ENCODE measurements at places on chromosomes 1 and 21.

GRCh38 chr1:77387553-77387952, 105.7 kb downstream of the AK5 start:
- DNase-seq = no peak

DNA sequence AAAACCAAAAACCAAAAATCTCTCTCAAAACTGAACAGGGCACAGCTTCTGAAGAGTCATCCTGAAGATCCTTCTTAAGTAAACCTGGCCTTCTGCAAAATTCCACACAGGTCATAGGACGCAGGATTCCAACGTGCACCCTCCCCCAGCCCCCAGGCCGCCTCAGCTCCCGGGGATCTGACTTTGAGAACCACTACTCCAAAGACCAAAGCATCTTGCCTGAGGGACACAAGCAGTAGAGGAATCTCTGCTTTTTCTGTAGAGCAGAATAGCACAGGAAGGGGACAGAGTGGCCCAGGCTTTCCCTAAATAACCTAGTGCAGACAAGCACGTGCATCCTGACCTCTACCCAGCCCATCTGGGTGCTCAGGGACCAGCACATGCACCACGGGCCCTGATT, 104.8 kb upstream of the VAMP3 start:
- no peak for DNase-seq

- no peak for DNase-seq
These were observed 160.4 kb downstream of the HLX start for GRCh38 chr1:221039616-221040015.

DNA sequence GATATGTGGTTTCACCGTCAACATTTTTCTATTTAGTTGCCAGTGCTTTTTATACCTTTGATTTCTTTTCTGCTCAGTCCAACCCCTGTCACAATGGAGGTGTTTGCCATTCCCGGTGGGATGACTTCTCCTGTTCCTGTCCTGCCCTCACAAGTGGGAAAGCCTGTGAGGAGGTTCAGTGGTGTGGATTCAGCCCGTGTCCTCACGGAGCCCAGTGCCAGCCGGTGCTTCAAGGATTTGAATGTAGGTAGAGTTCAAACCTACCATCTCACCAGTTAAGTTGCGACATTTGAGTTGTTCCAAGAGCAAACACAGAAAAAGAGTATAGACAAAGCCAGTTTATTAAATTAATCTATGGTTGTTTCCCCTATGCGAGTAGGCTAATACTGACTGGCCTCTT, 161.3 kb downstream of the CRB1 start:
- DNase-seq = no peak

GRCh38 chr1:162072740-162073139, 3.2 kb downstream of the NOS1AP start:
- DNase-seq = no peak

DNA sequence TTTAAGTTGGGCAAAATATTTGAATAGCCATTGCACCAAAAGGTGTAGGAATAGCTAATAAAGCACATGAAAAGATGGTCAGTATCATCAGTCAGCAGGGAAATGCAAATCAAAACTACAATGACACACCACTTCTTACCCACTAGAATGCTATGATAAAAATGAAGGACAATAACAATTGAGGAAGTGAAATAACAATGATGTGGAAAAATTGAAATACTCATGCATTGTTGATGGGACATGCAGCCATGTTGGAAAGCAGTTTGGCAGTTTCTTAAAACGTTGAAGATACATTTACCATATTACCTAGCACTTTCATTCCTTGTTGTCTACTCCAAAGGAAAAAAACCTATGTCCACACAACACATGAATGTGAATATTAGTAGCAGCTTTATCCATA, 28.4 kb downstream of the HSD3B1 start:
- DNase-seq = no peak

DNA sequence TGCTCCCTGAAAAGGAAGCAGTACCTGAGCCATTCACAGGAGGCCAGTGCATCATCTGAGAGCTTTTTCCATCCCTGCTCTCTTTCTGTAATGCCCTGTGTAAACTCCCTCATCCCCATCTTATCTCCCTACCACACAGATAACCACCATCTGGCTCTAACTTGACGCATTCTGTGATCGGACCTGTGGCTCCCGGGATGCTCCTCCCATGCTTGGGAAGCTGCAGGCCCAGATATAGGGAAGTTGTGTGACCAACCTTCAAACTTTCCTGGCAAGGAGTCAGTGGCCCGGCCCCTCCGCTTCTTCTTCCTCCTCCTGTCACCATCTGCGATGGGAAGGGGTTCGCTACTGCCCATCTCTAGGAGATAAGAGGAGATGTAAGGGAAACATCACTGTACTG, 21.1 kb downstream of the MKNK1 start:
- no peak for DNase-seq

- DNase-seq = no peak
These were observed 4.0 kb upstream of the MEX3A start for GRCh38 chr1:156086256-156086662.

- peak; percentile 47 for DNase-seq
These were observed 22.9 kb downstream of the BCAS2 start for GRCh38 chr1:114558544-114558943.

DNA sequence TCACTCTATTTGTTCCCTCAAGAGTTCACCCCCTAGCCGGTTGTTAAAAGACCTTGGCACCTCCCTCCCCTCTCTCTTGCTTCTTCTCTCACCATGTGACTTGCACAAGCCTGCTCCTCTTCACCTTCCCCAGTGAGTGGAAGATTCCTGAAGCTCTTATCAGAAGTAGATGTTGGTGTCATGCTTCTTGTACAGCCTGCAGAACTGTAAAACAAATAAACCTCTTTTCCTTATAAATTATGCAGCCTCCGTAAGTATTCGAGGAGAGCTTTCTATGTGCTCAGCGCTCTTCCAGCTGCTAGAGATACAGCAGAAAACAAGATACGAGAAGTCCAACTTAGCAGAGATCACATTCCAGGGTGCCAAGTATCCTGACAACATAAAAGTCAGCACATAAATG, 147.0 kb upstream of the RUNX1 start:
- no peak for DNase-seq

DNA sequence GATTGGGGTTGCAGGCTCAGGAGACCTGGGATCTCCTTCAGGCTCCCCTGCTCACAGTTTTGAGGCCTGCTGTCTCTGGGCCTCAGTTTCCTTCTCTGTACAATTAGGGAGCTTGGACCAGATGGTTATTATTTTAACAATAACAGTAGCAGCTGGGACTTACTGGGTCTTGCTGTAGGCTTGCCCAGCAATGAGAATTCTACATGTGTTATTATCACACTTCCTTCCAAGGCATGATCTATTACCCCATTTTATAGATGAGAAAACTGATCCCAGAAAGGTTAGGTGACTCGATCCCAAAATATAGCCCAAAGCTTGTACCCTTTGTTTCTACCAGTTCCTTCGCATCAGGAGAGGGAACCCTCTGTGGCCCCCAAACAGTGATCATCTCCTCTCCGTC, 153.8 kb downstream of the PTPRU start:
- no peak for DNase-seq

DNA sequence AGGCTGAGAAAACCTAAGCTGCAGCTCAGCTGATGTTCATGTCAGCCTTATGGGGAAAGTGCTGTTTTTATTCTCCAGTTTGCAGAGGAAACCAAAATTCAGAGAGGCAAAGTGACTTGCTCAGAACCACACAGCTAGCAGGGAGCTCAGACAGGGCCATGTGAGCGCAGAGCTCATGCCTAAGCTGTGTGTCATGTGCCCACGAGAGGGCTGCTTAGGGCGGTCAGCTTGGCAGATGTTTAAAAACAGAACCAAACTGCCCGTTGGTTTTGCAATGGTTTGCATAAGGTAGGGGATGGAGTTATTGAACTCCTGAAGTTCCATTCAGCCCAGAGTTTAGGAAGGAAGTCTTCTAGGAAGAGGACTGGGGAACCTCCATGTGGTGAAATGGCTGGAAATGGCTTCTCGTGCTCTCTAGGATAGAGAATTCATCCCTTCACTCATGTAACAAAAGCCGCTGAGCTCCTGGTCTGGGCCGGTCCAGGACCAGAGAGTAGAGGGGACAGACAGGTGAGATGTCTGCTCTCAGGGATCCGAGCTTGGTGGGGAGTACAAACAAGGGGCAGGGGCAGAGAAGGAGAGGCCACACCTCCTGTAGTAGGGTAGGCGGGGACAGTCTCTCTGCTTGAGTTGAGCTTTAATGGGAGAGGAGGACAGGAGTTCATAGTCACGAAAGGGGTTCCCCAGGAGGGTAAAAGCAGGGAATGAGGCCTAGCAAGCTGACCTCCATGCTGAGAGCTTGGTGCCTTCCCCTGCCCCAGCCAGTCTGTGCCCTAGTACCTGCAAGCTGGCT, 46.9 kb downstream of the ARHGEF10L start:
- DNase-seq = no peak

DNA sequence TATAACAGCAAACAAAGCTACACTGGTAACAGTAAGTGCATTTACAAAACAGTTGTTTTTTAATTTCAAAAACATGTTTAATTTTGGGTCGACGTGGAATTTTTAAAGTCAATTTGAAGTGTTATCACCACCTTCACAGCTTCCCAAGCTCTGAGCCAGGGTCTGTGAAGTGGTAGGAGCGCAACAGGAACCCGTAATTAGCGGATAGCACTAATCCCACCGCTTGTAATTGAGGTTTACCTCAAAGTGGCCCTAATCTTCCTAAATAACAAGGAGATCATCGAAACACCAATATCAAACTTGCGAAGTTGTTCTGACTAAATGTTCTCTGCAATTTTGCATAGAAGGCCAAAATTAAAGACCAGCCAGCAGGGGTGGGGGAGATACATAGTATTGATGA, 18.8 kb downstream of the LBR start:
- no peak for DNase-seq

GRCh38 chr1:70071601-70072000, 133.8 kb downstream of the LRRC40 start:
- DNase-seq = no peak

DNA sequence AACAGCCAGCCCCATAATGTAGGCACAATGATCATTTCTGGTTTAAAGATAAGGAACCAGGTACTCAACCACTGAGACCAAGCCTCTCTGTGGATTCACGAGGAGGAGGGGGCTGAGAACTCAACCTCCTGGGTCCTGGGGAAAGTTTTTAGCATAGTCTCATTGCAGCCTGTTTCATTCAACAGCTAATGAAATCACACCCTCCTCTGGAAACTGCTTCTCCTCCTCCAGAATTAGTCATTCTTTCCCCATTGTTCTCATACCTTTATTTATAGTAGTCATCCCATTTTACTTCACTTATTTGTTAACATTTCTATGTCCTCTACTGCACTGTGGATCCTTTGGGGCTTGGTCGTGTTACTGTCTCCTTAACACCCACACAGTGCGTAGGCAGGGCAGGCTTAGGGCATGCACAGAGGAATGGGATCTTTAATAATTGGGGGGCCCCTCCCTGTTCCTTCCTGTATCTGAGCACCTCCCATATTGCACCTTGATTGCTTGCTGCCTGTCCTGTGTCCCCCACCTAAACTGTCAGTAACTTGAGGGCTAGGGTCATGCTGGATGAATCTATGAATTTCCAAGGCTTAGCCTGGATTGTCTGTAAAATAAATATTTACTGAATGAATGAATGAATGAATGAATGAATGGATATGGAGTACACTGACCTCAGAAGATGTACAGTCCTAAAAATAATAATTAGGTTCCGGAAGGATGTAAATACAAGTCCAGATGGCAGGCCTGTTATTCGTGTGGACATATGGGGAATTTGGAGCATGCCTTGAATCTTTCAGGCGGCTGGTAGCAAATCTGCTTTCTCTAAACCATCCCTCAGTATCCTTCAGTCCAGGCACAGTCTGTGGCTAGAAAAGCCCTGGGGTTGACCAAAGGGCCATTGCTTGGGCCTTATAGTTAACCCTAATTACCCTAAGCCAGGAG, 153.8 kb upstream of the HMGB4 start:
- DNase-seq = no peak

- DNase-seq = peak; percentile 56
These were observed 44.5 kb downstream of the RRAGC start for GRCh38 chr1:38814984-38815464.

- no peak for DNase-seq
These were observed 66.2 kb downstream of the ATP2B4 start for GRCh38 chr1:203692565-203693470.

DNA sequence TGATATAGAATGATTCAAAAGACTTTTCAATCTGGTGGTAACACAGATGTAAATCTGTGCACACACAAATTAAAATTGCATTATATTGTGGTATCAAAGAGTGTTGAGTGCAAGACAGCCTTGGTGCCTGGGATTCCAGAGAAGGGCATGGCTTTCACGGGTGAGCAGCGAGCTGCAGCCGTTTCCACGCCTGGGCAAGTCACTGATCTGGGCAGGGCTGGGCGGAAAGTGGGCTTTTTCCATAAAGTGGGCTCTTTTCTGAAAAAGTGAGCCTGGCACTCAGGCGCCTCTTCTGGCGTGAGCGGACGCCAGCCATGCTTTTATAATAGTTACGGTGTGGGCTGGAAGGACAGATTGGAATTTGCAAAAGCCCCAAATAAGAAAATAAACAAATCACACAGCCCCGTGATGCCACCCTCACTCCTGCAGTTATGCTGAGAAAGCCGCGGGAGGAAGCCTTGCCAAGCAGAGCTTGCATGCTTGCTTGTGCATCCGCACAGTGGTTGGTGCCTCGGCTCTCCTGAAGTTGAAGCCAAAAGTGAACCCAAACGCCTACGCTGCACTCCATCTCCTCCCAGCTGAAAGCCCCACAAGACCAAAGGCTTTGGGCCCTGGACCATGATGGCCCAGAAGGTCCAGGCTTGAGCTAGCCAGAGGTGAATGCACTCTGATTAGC, 7.1 kb upstream of the C1orf115 start:
- no peak for DNase-seq

DNA sequence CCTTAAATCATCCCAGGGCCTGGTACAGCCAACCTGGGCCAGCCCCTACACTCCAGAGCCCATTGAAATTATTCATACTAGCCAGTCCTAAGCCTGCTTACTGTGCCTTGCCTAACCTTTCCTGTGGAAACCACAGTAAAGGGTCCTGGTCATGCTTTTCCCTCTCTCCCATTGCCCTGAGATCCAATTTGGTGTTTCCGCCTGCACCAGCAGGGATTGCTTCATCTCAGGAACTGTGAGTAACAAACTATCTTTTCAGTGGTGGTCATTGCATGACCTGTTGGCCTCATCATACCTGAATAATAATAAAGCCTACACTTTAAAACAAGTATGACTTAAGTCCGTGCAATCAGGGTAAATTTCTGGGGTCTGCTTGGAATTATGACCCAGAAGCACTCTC, 18.7 kb upstream of the GALNT2 start:
- DNase-seq = no peak

- no peak for DNase-seq
These were observed 926.6 kb downstream of the LTN1 start for GRCh38 chr21:28066076-28066475.
